ENCODE measurements at places on chromosomes 11 and 22. TPM values are rescaled to one million over a fixed set of nuclear protein-coding genes. Genes with fewer than 3 reads are reported as not detected.
A peak's percentile ranks its signal among the peaks of the same experiment; 100 is the strongest.

Gene CDCA5
- total RNA-seq = 0.77 TPM

Gene TPBGL
- 0.80 TPM for total RNA-seq

Gene CDON
- total RNA-seq = 1.9 TPM

Gene P2RY2
- not detected for total RNA-seq

Gene CD3D
- total RNA-seq = 265 TPM

Gene LMO1
- not detected for total RNA-seq

Gene IFITM10
- total RNA-seq = 1.7 TPM

Gene ZBED5
- total RNA-seq = 72.0 TPM

Gene CEND1
- total RNA-seq = not detected

Gene JAML
- total RNA-seq = 26.7 TPM

DNA sequence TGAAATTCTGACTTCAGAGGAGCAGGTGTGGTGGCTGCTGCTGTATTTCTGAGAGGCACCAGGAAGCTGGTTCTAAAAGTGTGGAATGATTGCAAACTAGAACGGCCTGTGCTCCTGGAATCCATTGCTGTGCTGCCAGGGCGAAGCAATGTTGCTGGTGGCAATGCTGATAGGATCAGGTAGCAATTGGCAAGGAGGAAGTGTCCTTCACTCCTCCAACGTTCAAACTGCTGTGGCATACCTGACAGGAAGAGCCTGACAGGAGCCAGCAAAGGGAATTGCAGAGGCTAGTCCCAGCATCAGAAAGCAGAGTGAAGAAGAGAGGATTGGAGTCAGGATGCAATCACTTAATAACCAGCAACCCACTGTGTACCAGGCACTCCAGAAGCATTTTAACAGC is 118.2 kb downstream of the FAR1 start:
- DNase-seq = no peak

- no peak for DNase-seq
Measured at GRCh38 chr22:24305260-24305692, 34.6 kb downstream of the SPECC1L start.

- DNase-seq = peak; percentile 39
Measured at GRCh38 chr11:124740277-124740882, 638 bp downstream of the NRGN start.

DNA sequence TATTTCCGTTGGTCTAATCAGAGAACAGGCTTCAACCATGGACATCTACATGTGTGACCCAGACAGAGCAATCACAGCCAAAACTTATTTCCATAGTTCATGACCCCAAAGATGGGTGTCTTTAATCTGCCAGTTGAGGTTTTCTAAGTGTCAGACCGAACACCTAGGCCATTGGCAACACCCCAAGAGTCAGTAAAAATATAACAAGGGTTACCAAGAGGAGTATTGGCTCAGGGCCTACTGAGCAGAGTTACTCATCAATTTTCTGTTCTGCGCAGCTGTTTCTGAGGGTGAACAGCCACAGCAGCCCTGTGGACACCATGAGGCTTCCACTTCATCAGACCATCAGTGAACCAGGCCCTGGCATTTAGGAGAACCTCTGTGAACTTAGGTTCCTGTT is 18.8 kb downstream of the GUCD1 start:
- no peak for DNase-seq

GRCh38 chr11:35154952-35155351 is 16.0 kb downstream of the CD44 start:
- no peak for DNase-seq

DNA sequence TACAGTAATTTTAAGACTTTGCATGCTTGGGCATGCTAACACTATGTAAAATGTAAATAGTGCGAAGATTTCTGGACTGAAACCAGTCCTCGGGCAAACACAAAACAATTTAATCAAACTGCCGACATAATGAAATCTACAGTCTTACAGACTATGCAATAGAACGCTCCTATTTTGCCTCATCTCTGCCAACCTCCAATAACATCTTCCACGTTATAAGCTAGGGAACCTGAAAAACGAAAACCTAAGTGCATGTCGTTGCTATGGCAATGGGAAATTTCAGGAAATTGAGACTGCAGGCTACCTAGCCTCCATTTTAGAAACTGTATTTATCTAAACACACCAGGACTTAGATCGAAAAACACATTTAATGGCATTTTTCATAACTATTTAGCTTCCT is 1.1 kb downstream of the CSTF3 start:
- DNase-seq = no peak

DNA sequence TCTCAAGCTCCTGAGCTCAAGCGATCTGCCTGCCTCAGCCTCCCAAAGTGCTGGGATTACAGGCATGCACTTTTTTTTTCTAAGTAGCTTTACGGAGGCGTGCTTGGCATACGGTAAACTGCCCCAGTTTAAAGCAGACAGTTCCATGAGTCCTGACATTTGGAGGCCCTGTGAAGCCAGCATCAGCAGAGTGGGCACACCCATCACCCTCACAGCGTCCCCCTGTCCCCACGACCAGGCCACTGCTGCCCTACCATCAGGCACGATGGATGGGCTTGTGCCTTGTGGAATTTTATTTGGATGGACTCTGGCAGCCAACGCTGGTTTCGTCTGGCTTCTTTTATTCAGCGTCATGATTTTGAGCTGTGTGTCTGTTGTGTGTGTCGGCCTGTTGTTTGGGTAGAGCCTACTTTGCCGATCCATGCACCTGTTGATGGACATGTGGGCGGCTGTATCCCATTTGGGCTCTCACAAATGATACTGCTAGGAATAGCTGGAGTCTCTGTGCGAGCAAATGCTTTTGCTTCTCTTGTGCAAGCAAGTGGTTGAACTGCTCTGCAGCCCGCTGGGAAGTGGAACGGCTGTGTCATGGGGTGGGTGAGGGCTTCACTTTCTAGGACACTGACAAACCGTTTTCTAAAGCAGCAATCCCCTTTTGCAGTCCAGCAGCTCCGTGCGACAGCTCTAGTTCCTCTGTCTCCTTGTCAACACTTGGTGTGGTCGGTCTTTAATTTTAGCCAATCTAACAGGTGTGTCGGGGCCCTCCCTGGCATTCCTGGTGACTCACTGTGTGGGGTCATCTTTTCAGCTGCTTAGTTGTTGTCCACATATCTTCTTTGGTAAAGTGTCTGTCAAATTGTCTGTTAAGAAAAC is 23.8 kb downstream of the KCNQ1 start:
- DNase-seq = no peak

GRCh38 chr22:31614781-31615490 is 47.1 kb downstream of the PISD start:
- DNase-seq = no peak

GRCh38 chr11:68446046-68446725 is 14.4 kb upstream of the PPP6R3 start:
- DNase-seq = no peak

GRCh38 chr11:70951139-70951804 is 301.1 kb downstream of the SHANK2 start:
- no peak for DNase-seq

DNA sequence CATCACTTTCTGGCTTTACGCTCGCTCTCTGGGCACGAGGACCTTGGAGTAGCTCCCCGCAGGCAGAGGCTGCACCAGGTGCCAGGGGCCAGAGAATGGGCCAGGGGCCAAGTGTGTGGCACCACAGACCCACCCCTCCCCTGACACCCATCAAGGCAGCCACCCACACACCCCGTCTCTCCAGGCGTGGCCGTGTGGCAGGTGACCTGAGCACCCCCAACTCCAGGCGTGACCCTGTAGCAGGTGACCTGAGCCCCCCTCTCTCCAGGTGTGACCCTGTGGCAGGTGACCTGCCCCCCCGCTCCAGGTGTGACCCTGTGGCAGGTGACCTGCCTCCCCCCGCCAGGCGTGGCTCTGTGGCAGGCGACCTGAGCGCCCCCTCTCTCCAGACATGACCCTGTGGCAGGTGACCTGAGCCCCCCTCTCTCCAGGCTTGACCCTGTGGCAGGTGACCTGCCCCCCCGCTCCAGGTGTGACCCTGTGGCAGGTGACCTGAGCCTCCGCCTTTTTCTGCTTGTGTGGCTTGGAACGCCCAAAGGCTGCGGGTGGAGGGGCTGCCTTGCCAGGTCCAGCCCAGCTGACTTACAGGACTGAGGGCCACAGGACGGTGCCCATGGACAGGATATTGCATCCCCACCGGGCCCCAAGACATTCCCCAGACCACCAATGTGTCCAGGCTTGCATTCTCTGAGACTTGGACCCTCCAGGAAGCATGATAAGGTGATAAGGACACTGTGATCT is 667.2 kb downstream of the BRD1 start:
- no peak for DNase-seq

- no peak for DNase-seq
Measured at GRCh38 chr11:39144351-39145130, 2314.9 kb downstream of the LRRC4C start.

DNA sequence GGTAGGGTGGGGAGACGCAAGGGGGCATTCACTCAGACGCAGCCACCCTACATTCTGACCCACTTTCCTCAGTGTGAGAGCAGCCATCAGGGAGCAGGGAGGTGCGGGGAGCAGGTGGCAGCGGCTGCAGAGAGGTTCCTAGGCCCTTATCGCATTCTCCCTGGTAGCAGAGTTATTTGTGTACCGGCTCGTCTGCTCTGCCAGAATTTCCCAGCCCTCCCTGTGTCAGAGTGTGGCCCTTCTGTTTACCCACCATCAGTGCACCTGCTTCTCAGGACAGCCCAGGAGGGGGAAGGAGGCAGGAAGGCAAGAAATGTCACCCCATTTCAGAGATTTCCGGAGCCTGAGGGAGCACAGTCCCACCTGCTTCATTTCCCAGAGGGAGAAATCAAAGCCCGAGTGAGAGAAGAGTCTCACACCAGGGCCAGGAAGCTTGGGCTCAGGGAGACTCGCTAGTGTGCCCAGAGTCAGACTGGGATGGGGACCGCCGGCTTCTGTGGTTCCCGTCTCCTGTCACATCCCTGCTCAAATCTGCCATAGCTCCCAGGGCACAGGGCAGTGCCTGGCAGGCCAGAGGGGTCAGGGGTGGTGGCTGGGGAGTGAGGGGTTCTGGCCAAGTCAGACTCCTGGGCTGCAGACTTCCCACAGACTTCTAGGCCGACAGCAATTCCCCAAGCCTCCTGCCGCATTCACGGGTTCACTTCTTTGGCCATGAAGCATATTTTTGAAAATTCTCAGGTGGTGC is 49.7 kb downstream of the ARRB1 start:
- DNase-seq = no peak

DNA sequence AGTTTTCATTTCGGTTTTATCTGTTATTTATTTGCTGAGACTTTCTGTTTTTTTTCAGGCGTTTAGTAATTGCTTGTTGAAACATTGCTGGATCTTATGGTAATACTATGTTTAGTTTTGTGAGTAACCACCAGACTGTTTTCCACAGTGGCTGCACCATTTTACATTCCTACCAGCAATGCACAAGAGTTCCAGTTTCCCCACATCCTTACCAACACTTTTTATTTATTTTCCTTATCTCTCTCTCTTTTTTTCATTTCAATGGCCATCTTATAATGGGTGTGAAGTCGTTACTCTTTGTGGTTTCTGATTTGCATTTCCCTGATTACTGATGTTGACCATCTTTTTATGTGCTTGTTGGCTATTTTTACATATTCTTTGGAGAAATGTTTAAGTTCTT is 23.7 kb downstream of the USP47 start:
- no peak for DNase-seq

- no peak for DNase-seq
Measured at GRCh38 chr22:29742326-29742725, 22.5 kb downstream of the CABP7 start.

DNA sequence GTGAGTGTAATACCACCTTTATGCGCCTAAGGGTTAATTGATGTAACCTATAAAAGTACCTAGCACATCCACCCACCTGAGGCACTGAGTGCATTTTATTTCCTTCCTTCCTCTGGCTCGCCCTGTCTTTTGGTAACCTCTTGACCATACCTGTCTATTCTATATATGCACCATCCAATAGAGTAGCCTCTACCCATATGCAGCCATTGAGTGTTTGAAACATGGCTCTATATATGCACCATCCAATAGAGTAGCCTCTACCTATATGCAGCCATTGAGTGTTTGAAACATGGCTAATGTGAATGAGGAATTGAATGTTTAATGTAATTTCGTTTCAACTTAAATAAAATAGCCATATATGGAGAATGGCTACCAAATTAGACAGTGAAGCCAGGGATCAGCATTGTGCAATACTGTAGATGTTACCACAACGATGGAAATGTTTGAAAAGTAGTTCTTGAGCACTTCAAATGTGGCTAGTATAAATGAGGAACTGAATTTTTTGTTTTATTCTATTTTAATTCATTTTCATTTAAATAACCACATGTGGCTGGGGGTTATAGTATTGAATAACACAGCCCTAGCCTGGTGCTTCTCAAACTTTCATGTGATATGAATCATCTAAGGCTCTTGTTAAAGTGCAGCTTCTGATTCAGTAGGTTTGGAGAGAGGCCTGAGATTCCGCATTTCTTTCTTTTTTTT is 33.8 kb downstream of the SLC35F2 start:
- no peak for DNase-seq

DNA sequence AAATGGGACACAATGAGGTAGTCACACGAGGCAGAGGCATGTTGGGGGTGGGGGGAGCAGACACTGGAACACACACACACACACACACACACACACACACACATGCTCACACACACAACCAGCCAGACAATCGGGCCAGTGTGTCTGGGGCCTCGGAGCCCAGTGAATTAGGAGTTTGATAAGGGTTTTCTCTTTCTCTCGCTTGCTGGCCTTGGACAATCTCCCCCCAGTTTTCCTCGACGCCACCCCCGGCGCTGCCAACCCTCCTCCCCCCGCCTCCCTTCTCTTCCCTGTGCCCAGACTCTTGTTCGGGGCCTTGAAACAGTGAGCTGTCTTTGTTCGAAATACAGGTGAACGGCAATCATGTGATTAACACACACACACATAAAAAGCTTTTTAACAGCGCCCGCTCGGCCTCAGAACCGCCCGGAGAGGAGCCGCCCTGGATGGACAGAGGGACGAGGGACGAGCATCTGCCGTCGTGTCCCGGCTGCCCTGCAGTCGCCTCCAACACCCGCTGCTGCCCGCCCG is 1.5 kb upstream of the SOX10 start:
- no peak for DNase-seq

DNA sequence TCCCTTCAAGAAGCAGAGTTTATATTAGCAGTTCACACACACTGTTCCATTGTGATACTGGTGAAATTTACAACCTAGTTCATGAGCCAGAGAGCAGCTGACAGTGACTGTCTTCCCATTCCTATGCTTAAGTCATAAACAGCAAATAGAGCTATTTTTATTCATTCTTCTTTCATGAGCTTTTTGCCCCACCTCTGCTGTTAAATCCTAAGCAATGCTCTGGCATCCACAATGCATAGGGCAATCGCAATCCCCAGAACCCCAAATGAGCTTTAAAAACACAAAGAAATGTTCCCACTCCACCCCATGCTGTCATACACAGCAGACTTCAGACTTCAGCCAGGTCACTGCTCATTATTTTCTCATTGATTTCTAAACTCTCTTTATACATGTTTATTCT is 307.5 kb downstream of the ETS1 start:
- no peak for DNase-seq

DNA sequence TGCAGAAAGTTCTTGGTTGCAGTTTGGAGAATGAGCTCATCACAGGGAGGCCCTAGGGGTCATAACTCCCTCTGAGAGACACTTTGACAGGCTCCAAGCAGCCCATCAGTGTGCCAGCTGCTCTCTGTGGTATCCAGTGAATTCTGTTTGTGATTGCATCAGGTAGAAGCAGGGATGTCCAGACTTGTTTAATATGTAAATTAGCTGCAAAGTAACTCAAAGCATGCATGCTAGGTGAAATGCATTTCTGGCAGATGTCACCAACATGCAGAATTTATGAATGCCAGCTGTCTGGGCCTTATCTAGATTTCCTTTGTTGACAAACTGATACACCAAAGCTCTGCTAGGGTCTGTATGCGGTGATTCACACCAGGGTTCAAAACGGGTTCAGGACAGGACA is 123.6 kb upstream of the MTNR1B start:
- no peak for DNase-seq
